ENCODE measurements at places on chromosomes 6 and 20. TPM values are rescaled to one million over a fixed set of nuclear protein-coding genes. Genes with fewer than 3 reads are reported as not detected.
A peak's percentile ranks its signal among the peaks of the same experiment; 100 is the strongest.

- H3K4me3 ChIP-seq: no peak overlapping the region
- DNase-seq: no peak
- peaks cover 26% of the 10 kb centered on the region for H3K4me1 ChIP-seq
- H3K27ac ChIP-seq: peak overlapping the region; percentile 82
- no peaks in the 10 kb centered on the region for H3K36me3 ChIP-seq
Observed at GRCh38 chr20:63538204-63539091, 1.3 kb upstream of the PTK6 start.

GRCh38 chr6:81890846-81891245 lies 138.4 kb upstream of the TENT5A start:
- H3K27ac ChIP-seq: no peak overlapping the region
- no peaks in the 10 kb centered on the region for H3K4me1 ChIP-seq
- H3K4me3 ChIP-seq: no peak overlapping the region
- H3K27me3 ChIP-seq: no peaks in the 10 kb centered on the region
- no peak for DNase-seq
- H3K36me3 ChIP-seq: no peaks in the 10 kb centered on the region

DNA sequence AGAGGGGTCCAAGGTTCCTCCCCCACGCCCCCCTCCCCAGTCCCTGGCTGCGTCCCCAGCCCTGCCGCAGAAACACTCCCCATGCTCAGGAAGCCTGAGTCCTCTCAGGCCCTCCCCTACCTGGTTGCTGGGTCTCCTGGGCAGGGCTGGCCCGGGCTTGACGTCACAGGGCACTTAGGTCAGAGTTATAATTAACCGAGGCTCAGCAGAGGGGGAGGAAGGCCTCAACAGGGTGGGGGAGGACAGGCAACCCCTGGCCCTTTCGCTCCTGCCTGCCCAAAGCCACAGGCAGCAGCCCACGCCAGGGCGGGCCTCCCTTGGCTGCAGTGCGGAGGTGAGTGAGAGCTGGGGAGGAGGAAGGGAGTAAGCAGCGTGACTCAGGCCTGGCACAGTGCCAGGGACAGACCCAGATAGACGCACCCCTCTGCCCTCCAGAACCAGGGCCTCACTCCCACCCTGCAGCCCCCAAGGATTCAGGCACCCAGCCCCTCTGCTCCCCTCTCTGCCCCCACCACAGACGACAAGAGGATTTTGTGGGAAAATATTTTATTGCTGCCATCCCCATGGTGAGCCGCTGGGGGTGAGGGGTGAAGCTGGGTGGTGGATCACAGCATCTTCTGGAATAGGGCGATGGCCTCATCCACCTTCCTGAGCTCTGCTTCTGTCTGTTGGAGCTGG lies at the start of gene VWA7:
TSS of gene VWA7 (minus strand) at position 340 of the 678 bp plus-strand sequence. CDS start 549 bp downstream, outside the sequence.
- H3K27me3 ChIP-seq: no peaks in the 10 kb centered on the region
- peak within 1 kb of the TSS; percentile 37 for H3K27ac ChIP-seq
- H3K4me1 ChIP-seq: peaks cover 18% of the 10 kb centered on the region
- no peak within 1 kb of the TSS for H3K4me3 ChIP-seq
- peak; percentile 70 for DNase-seq

- no peak for DNase-seq
- peaks cover 68% of the 10 kb centered on the region for H3K36me3 ChIP-seq
- peaks cover 21% of the 10 kb centered on the region for H3K4me1 ChIP-seq
Observed at GRCh38 chr6:7897461-7898192, 13.0 kb downstream of the TXNDC5 start.

DNA sequence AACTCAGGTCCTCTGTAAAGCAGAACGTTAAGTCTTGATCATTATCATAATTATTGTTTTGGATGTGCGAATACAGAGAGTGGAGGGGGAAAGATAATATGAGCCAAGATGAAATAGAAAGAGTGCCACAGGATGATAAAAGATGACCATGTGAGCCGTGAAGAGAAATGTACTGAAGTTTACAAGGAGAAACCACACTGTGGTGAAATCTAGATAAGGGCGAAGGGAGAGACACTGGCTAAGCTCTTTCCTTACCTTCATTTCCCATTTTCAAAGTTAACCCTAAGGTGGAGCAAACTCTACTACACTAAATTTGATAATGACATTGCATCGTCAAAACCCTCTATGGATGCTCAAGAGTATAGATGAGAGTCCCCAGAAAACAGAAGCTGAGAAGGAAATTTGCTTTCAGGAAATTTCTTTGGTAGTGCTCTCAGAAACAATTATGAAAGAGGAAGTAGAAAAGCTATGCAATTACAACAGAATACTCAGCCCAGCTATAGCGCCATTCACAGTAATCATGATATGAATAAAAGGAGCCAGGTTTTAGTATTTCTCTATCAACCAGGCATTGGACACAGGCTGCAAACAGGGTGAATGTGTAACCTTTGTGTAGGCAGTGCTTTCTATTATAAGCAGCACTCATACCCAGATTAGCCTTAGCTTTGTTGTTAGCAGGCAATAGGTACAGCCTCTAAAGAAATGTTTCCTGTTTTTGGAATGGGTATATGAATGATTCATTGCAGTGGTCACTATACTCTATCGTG lies 1080.7 kb downstream of the GRIK2 start:
- no peak overlapping the region for H3K27ac ChIP-seq
- no peaks in the 10 kb centered on the region for H3K27me3 ChIP-seq
- no peaks in the 10 kb centered on the region for H3K4me1 ChIP-seq
- DNase-seq: no peak

The TRIM31 gene
- not detected for polyA plus RNA-seq

GRCh38 chr20:22572491-22572890 lies 11.9 kb downstream of the FOXA2 start:
- peaks cover 3% of the 10 kb centered on the region for H3K27me3 ChIP-seq
- no peak overlapping the region for H3K27ac ChIP-seq
- peaks cover 17% of the 10 kb centered on the region for H3K4me1 ChIP-seq
- H3K4me3 ChIP-seq: no peak overlapping the region
- H3K36me3 ChIP-seq: no peaks in the 10 kb centered on the region
- no peak for DNase-seq

DNA sequence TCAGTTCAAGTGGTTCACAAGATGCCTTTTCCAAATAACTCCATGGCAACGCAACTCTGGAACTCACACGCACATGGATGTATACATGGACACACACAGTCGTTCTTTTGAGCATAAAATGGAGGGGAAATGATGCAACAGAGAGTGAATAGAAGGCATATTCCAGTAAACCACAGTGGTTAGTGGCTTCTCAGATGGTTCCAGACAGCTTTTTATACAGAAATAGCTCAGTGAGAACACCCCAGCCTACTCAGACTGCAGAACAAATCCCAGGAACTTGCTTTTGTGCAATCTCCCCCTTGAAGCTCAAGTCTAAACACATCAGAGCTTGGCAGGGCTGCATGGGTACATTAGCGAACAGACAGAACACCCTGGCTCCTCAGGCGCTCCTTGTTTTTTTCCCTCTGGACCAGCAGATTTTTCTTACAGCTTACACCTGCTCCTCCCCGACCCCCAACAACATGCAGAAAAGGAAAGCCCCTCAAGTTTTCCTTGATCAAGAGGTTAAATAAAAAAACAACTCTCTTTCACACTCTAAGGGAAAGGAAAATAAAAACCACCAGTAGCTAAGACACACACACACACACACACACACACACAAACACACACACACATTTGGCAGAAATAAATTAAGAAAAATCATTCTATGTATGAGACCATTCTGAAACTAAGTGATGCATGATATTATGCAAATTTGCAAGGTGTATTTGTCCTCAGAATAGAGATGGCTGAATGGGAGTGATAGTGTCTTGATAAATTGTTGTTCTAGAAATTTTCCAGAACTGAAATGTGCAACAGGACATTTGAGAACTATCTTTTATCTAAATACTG lies 51.2 kb upstream of the RANBP9 start:
- DNase-seq: peak; percentile 25
- no peaks in the 10 kb centered on the region for H3K36me3 ChIP-seq
- peaks cover 23% of the 10 kb centered on the region for H3K4me1 ChIP-seq

The NDUFAF5 gene
- 32.2 TPM for polyA plus RNA-seq

The NRN1 gene
- polyA plus RNA-seq: 0.20 TPM

The FAM217A gene
- 0.09 TPM for polyA plus RNA-seq

GRCh38 chr20:41411391-41411847 lies 44.8 kb upstream of the EMILIN3 start:
- H3K4me1 ChIP-seq: peaks cover 17% of the 10 kb centered on the region
- no peaks in the 10 kb centered on the region for H3K27me3 ChIP-seq
- DNase-seq: no peak
- H3K36me3 ChIP-seq: peaks cover 29% of the 10 kb centered on the region
- no peak overlapping the region for H3K27ac ChIP-seq
- no peak overlapping the region for H3K4me3 ChIP-seq

DNA sequence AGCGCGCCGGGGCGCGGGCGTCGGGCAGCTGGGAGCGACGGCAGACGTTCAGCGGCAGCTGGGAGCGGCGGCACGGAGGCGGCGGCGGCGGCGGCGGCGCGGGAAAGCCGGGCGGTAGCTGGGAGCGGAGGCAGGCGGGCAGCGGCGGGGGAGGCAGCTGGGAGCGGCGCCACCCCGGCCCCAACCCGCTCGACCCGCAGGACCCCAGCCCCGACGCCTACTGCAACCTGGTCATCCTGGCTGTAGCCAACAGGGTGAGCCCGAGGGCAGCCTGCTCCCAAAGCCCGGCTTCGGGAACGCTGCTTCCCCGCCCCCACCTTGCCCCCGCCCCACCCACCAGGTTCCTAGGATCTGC lies 8.9 kb downstream of the CCM2L start:
- no peak overlapping the region for H3K27ac ChIP-seq
- no peaks in the 10 kb centered on the region for H3K36me3 ChIP-seq
- no peaks in the 10 kb centered on the region for H3K4me1 ChIP-seq
- peaks cover 12% of the 10 kb centered on the region for H3K27me3 ChIP-seq
- DNase-seq: no peak
- no peak overlapping the region for H3K4me3 ChIP-seq

DNA sequence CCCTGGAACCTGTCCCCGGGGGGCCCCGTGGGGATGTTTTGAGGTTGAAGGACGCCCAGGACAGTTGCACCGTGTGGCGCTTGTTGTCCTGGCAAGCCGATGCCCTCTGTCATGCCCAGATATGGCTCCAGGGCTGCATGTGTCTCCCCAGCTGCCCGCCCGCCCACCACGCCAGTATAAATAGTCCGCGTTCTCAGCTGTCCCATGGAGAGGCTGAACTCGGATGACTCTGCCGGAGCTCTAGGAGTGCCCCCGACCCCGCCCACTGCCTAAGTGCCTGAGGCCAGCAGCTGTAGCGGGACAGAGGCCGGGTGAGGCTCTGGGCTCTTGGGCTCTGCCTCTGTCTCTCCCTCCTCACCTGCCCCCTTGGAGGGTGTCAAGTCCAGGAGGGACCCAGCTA lies 83.0 kb upstream of the GATA5 start:
- H3K36me3 ChIP-seq: no peaks in the 10 kb centered on the region
- DNase-seq: no peak
- H3K4me1 ChIP-seq: no peaks in the 10 kb centered on the region
- peaks cover 7% of the 10 kb centered on the region for H3K27me3 ChIP-seq
- H3K4me3 ChIP-seq: no peak overlapping the region

DNA sequence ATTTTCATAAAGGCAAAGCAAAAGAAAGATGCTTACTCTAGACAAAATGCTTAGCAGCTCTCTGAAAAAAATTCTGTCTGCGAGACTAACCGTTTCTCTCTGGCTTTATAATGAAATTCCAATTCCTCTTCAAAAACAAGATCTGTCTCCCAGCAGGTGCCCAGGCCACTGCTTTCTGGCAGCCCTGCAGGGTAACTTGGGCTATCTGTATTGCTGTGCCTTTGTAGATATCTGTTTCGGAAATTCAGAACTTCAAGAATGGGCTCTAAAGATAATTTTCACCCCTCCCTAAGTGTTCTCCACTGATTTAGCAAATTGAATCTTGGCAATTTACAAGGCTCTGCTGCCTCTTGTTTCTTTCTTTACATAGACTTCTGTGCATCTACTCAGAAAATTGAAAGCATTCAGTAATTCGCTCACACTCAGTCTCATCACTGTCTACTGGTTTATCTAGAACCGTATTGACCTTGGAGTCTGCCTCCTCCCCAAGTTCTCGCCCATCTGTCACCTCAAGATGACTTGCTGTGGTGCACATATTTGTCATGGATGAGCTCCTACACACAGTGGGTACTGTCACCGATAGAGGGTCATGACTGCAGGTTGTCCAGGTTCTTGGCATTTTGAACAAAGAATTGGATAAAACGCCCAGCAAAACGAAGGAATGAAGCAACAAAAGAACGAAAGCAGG lies 26.4 kb upstream of the FABP7 start:
- H3K4me1 ChIP-seq: 0 out of 2 replicates have a peak, but pooled peaks cover 3% of the 10 kb centered on the region
- no peaks in the 10 kb centered on the region for H3K36me3 ChIP-seq
- no peak overlapping the region for H3K27ac ChIP-seq
- H3K27me3 ChIP-seq: no peaks in the 10 kb centered on the region

DNA sequence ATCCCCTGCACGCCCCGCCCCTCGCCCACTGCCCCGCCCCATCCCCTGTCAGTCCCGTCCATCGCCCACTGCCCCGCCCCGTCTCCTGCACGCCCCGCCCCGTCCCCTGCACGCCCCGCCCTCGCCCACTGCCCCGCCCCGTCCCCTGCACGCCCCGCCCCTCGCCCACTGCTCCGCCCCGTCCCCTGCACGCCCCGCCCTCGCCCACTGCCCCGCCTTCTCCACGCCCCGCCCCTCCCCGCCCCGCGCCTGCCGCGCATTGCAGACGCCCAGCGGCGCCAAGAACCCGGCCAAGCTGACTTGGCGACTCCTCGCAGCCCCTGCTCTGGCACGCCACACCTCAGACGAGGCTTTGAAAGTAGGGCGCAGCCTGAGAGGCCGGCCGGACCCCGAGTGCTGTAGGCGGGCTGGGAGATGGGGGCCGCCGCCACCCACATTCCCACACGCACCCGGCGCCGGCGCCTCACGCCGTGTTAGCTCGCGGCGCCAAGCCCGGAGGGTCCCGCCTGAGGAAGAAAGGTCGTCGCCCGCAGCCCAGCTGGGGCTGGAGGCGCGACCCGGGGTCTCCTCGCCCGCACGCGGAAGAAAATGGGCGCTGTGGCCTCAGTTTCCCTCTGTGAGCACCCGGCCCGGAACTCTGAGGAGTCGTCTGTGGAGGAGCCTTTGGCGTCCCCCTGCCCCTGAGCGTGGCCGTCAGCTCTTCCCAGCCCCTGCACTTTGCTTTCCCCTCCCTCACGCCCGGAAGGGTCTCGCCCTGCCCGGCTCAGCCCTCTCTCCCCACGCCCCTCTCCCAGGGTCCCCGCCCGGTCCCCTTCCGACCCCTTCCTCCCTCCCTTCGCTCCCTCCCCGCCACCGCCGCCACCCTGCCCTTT lies at the start of gene RAD21L1:
TSS of gene RAD21L1 (plus strand) at position 262 of the 872 bp plus-strand sequence. CDS start 2,410 bp downstream, outside the sequence.
- DNase-seq: no peak
- no peaks in the 10 kb centered on the region for H3K36me3 ChIP-seq
- H3K4me3 ChIP-seq: peak within 1 kb of the TSS; percentile 73
- no peak within 1 kb of the TSS for H3K27ac ChIP-seq

The TCF15 gene
- not detected for polyA plus RNA-seq

Measured in GM12878 (cell line).